ENCODE measurements at places on chromosomes 3 and 15. TPM values are rescaled to one million over a fixed set of nuclear protein-coding genes. Genes with fewer than 3 reads are reported as not detected.

GRCh38 chr3:189792046-189792929 lies 161.1 kb downstream of the TP63 start:
- no peak for DNase-seq

- DNase-seq = no peak
Observed at GRCh38 chr15:36363335-36363734, 216.1 kb upstream of the CDIN1 start.

Gene SRGAP3
- total RNA-seq = 13.7 TPM

Gene DPPA2
- not detected for total RNA-seq

GRCh38 chr3:179513862-179514261 lies 48.9 kb upstream of the ACTL6A start:
- DNase-seq = no peak

Gene CCR5
- total RNA-seq = 0.20 TPM

Gene PRKCD
- 30.1 TPM for total RNA-seq

DNA sequence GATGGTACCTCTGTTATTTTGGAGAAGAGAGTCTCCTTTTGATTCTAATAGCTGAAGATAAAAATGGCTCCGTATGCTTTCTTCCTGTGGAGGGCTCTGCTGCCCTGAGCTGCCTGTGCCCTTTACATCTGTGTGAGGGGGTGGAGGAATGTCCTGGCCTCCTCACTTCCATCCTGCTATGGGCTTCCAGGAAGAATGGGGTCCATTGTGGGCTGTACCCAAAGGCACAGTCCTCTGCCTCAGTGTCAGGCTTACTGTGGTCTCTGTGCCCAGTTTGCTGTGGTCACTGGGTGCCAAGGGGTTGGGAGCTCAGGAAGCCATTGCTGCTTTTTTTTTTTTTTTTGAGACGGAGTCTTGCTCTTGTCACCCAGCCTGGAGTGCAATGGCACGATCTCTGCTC lies 14.4 kb downstream of the DAG1 start:
- DNase-seq = no peak

All from lower leg skin (tissue), 4 donors.